ENCODE measurements at places on chromosomes 13 and 19. TPM values are rescaled to one million over a fixed set of nuclear protein-coding genes. Genes with fewer than 3 reads are reported as not detected.

MIR17HG gene
- 7.1 TPM for total RNA-seq

ATP4B gene
- not detected for total RNA-seq

PINLYP gene
- total RNA-seq, result 0.30 TPM

TNFSF9 gene
- 0.14 TPM for total RNA-seq

ZSCAN5B gene
- total RNA-seq, result not detected

PRTN3 gene
- not detected for total RNA-seq

KLHL1 gene
- not detected for total RNA-seq

N4BP2L2 gene
- 121 TPM for total RNA-seq

ZSCAN4 gene
- 0.37 TPM for total RNA-seq

FRY gene
- total RNA-seq, result 32.3 TPM

GNG8 gene
- not detected for total RNA-seq

Measured in smooth muscle cell of the umbilical artery (primary cell).